ENCODE measurements at places on chromosomes 1 and 21.

- DNase-seq, result no peak
Observed at GRCh38 chr1:48757363-48757762, 19.3 kb downstream of the BEND5 start.

- no peak for DNase-seq
Observed at GRCh38 chr1:32498751-32499150, 33.9 kb downstream of the ZBTB8B start.

DNA sequence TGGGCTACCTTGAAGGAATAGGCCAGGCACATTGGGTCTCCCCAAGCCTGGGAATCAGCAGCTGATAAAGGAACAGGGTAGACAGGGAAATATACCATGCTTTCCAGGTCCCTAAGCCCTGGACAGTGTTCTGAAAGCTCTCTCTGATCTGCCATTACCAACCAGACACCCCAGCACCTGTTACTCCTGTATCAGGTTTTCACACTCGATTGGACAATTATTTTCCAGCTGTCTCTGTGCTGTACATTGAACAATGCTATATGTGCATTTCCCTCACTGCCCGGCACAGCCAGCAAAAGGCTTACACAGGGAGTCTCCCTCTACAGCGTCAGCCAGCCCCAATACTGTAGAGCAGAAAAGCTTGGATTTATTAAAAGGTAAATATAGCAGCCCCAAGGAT lies 4.7 kb downstream of the CFAP45 start:
- no peak for DNase-seq

DNA sequence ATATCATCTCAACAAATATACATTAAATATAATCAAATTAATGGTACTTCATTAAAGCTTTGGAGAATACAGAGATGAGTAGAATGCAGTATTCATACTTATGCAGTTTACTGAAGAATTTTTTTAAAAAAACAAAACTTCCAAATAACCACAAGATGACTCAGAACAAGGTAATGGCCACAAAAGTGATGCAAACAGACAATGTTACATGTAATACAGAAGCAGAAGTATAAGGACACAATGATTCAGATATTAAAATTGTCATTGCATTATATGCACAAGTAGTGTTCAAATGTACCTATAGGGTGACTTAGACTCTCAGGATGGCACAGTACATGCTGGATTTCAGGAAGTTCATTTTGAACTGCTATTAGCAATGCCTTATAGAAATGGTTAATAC lies 227.2 kb upstream of the ST6GALNAC5 start:
- DNase-seq, result no peak

- no peak for DNase-seq
Observed at GRCh38 chr1:233331676-233332519, 4.4 kb downstream of the MAP3K21 start.

DNA sequence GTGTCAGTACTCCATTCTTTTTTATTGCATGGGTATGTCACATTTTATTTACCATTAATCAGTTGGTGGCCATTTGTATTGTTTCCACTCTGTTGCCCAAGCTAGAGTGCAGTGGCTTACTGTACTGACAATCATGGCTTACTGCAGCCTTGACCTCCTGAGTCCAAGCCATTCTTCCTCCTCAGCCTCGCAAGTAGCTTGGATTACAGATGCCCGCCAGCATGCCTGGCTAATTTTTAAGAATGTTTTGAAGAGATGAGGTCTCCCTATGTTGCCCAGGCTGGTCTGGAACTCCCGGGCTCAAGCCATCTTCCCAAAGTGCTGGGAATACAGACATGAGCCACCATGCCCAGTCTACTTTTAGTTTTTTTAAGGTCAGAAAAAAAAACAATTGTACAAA lies 813 bp upstream of the SFT2D2 start:
- DNase-seq, result no peak

DNA sequence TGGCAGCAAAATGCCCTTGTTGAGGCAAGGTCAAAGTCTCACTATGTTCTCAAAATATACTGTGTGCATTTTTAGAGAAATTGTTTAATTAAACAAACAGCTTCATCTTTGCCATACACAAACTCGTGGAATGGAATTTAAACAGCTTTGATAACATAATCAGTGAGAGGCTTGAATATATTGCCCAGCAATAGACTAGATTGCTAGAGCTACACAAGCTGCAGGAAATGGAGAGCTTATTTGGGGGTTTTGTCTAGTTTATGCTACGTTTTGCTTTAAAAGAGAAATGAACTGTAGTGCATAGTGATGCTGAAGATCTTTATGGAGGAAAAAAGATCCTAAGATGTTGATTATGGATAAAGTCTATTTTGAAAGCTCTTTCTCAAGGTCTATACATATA lies 166.8 kb upstream of the HMCN1 start:
- no peak for DNase-seq

DNA sequence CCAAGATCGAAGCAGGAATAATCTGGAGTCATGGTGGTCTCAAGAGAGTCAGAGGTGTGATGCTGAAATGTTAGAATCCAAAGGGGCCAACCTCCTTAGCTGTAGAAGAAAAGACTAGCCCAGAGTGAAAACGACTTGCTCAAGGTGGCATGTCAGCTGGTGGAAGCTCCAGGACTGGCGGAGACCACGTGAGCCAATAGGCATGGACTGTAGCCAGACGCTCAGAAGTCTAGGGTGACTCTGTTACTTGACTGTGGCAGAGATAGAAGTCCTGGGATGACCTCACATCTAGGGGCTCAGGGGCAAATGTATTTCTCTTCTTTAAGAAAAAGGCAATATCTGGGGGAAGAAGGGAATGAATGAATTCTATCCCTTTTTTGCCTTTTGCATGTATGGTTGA lies 267.4 kb downstream of the ATG4C start:
- no peak for DNase-seq

Measured in activated CD8-positive, alpha-beta memory T cell treated with anti-CD3 and anti-CD28 coated beads, Interleukin-2, amount 50 U/mL, for 4 hours (primary cell).